ENCODE measurements at places on chromosomes 7 and 10. TPM values are rescaled to one million over a fixed set of nuclear protein-coding genes. Genes with fewer than 3 reads are reported as not detected.

Gene CFAP69
- total RNA-seq, result 29.0 TPM

Gene FGL2
- total RNA-seq, result 34.0 TPM

Gene FKBP6
- total RNA-seq, result not detected

Gene HGF
- 10.9 TPM for total RNA-seq

Gene MALRD1
- total RNA-seq, result 6.2 TPM

Gene CC2D2B
- 2.5 TPM for total RNA-seq

Gene ZNF212
- total RNA-seq, result 18.9 TPM

Gene INSYN2A
- 4.7 TPM for total RNA-seq

Gene UCMA
- not detected for total RNA-seq

Data from camera-type eye (tissue), 1 donor.